ENCODE measurements at places on chromosomes 2 and 18.

- no peak for DNase-seq
These were observed 346 bp upstream of the VRK2 start for GRCh38 chr2:58046335-58046584.

DNA sequence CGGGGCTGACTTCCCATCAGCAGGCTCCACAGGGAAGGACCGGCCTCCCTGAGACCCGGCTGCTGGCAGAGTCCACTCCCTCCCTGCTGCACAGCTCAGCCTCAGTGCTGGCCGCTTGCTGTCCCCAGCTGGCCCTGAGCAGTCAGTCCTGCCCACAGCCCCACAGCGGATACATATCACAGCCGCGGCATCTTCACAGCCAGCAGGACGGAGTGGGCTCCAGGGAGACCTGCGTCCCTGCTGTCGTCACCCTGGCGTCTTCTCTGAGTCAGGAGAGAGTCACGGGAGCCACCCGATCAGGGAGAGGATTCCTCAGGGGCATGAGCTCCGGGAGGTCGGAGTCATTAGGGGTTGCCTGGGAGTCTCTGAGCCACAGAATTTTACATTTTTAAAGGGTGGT is 13.1 kb upstream of the SNTG2 start:
- DNase-seq: peak; percentile 25

DNA sequence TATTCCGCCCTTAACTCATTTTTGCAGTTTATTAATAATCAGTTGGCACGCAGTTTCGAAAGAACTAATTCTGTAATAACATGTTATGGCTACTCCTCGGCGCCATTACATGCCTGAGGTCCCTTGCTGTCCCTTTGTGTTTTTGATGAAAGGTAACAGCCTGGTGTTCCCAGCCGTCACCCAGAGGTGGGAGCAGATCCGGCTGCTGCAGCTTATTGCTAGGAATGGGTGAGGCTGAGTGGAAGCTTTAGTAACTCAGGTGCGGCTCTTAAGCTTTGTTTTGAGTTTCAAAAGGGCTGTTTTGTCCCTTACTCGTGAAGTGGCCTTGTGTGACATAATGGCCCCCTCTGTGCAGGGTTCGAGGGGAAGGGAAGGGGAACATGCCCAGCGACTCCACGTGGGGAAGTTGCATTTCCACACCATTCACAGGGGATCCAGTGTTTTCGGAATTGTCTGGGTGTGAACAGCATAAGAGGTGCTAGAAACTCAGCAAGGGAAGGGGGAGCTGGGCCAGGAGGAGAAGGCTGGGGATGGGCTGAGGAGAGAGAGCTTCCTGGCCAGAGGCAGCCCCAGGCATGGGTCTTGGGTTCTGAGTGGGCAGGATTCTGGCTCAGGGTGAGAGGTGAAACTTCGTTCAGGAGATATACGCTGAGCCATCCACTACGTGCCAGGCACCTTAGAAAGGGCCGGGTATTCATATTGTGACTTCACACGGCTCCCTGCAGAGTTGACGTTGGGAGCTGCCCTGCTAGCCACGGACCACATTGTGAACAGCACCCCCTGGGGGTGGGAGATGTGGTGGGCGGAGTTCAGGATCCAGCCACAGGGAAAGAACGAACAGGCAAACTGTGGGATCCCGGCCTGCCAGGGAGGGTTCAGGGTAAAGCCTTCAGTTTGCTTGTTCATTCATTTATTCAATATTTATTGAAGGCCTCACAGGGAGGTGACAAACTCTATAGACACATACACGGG is 84.4 kb downstream of the TGOLN2 start:
- no peak for DNase-seq

- no peak for DNase-seq
These were observed 264.3 kb downstream of the KLHL29 start for GRCh38 chr2:23649303-23649702.

GRCh38 chr2:112821682-112822081 is 14.9 kb downstream of the IL1B start:
- no peak for DNase-seq

DNA sequence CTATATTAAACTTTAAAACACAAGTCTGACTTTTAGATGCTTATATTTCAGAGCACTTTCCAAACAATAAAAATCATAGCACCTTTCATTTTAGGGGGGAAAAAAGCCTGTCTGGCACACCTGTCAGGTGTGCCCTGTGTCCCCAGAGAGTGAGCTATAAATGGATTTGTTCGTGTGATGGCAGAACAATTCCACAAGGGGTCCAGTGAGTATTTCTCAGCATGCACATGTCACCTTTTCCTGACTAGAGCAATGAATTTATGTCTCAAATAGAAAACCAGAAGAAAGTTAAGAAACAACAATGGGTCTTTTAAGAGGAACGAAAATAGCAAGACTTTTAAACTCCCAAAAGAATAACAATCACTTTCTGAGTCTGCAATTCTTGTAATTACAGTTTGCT is 55.9 kb downstream of the ACVR1C start:
- no peak for DNase-seq

DNA sequence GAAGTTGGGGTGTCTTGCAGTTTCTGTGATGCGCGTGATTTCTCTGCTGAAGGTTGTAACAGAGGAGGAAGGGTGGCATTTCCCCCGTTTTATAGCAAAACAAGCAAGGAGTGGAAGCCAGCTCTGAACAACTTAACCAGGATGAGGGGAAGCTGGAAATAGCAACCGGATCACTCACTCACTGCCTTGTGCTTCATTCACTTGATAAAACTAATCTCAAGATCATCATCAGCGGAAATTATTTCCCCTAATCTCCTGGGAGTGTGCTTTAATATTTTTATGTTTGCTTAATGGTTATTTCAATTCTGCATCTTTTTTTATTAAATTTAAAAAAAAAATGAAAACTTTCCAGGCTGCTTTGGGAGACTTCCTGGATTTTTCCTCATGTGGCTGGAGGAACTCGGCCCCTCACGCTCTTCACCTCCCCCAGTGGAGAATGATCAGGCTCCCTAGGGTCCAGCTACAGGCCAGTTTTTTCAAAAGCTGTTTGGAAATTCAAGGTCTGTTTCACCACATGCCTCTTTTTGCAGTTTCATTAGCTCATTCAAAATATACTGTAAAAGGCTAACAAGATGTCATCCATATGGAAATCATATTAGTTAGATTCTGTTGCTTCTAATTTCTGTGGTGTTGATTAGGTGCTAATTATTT is 31.7 kb downstream of the CABLES1 start:
- DNase-seq: peak; percentile 53

GRCh38 chr2:38170067-38170466 is 94.1 kb upstream of the CYP1B1 start:
- no peak for DNase-seq

- DNase-seq: peak; percentile 60
These were observed 33.6 kb upstream of the PTMA start for GRCh38 chr2:231674587-231675338.

DNA sequence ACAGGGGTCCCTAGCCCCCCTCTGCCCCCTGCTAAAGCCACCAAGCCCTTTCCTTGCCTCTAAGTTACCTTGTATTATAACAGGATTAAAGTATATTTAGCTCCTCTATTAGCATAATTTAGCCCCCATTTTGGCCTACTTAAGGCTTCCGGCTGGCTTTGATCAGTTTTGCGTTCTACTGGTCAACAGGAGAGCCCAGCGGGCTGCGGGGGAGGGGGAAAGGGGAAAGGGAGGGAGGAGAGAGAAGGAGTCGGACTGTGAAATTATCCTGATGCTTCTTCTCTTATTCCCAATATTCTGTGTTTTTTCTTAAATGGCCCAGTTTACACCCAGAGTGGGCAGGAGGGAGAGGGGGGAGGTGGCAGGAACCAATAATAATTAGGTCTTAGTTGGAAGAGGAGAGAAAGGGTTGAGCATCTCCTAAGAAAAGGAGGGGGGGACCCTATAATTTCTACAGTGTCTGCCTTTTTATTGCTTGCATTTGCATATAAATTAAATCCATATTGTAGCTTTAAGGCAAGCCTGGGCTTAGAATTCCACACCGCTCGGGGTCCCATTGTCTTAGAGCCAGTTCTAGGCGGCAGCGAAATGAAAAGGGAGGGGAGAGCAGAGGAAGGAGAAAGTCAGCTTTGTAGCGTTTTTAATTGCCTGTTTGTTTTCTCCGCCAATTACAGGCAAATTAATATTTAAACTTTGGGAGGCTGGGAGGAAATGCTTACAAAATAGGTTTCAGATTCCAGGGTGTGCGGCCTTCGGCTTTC is 39.6 kb downstream of the EN1 start:
- no peak for DNase-seq

GRCh38 chr2:121791290-121791689 is 35.8 kb downstream of the TSN start:
- DNase-seq: no peak

GRCh38 chr2:48369971-48370370 is 160.0 kb upstream of the STON1 start:
- no peak for DNase-seq

- DNase-seq: no peak
These were observed 615.1 kb downstream of the IRS1 start for GRCh38 chr2:226184540-226184939.

DNA sequence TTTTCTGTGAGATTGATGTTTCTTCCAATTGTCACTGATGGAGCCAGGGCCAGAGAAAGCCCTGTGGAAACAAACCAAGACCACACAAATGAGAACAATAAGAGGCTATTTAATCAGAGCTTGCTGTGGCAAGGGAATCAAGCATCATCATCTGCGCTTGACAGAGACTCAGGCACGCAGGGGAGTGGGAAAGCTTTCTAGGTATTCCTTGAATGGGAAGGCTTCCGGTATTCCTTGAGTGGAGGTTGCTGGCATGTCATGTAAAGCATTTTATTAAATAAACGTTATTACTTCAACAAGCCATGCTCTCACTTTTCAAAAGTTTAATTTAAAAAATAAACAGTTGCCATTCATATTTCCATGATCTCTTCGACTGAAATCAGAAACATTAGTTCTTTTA is 194.6 kb upstream of the SYT4 start:
- DNase-seq: no peak

DNA sequence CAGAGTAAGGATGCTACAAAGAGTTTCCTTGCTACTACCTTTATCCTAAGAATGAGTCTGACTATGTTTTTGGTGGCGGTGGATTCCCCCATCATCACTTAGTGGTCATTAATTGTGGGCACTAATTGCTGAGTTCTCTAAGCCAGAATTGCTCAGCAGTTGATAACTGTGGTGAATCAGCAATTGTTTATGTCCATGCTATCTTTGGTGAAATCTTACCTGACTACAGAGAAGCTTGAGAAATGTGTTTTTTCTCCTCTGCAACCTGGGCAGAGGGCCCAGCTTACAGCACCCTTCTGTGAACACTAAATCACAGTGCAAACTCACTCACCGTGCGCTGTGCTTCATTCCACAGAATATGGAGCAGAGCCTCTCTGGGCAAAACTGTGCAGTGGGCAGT is 683.6 kb downstream of the CNTNAP5 start:
- DNase-seq: no peak

- DNase-seq: no peak
These were observed 489 bp downstream of the TRMT61B start for GRCh38 chr2:28869494-28870145.

- DNase-seq: no peak
These were observed 667.0 kb downstream of the TSN start for GRCh38 chr2:122422384-122422991.

DNA sequence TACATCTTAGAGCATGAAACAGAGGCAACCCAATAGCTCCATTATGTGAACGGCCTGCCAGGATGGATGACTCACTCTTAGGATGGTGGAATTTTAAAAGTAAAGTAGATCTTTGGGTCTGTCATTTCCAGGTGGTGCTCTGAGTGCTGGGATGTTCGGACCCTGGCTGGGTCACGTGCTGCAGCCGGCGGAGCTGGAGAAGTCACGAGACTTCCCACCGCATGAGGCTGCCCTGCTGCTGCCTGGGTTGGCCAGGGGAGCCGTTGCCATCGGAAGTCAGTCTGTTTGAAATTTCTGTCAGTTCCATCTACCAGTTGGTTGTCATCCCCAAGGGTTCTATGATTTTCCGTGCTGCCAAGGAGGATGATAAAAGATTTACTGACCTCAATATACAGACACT is 93.3 kb upstream of the ALKAL2 start:
- no peak for DNase-seq

DNA sequence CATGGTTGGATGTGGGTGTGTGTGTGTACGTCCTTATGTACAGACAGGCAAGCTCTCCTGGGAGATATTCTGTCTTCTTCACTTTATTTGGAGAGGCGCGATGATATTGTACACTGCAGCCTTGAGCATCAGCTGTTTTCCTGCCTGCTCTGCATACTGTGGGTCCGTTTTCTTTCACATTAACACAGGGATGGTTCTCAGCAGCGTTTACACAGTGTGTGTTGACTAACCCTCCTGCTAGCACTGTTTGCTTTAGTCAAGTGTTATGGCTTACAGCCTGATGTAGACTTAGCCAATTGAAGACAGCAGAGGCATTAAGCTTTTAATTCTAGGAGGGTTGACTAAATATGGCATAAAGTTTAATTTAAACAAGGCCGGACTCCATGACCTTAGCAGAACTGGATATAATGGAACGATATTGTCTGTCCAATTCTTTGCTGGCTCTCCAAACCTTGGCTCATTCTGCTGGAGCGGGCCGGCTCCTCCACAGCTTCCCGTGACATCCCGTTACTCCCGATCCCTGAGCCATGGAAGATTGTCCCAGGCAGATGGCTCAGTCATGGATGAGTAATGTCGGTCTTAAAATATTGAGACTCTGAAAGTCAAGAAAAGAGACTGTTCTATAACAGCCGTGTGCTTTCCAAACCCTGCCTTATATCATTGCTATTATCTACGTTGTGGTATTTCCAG is 134.7 kb downstream of the TPGS2 start:
- DNase-seq: peak; percentile 43

GRCh38 chr2:224722770-224723169 is 6.6 kb upstream of the CCDC195 start:
- DNase-seq: peak; percentile 17

- peak; percentile 96 for DNase-seq
These were observed 307.7 kb downstream of the TNS1 start for GRCh38 chr2:217695033-217695520.

GRCh38 chr2:215921895-215922294 is 91.5 kb downstream of the MREG start:
- peak; percentile 94 for DNase-seq

- DNase-seq: peak; percentile 68
These were observed 184.1 kb downstream of the MTCL1 start for GRCh38 chr18:8889489-8889888.

DNA sequence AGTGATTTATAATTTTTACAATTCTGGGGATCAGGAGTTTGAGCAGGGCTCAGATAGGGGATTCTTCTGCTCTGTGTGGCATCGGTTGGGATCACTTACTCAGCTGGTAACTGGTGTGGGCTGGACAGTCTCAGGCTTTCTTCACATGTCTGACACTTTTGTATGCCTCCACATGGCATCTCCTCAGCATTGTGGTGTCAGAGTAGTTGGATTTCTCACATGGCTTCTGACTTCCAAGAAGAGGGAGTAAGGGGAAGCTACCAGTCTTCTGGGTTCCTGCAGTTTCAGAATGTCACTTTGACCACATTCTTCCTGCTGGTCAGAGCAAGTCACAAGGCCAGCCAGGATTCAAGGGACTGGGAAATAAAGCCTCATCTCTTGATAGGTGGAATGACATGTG is 55.6 kb downstream of the NCOA1 start:
- no peak for DNase-seq

GRCh38 chr2:134988994-134989605 is 58.1 kb downstream of the MAP3K19 start:
- peak; percentile 44 for DNase-seq
